T-cell (primary cell): ENCODE measurements at places on chromosomes 5 and 9. TPM values are rescaled to one million over a fixed set of nuclear protein-coding genes. Genes with fewer than 3 reads are reported as not detected.

LVRN gene
- 0.28 TPM for total RNA-seq

SPATA6L gene
- total RNA-seq: 2.5 TPM

PCDHB1 gene
- not detected for total RNA-seq

DNA sequence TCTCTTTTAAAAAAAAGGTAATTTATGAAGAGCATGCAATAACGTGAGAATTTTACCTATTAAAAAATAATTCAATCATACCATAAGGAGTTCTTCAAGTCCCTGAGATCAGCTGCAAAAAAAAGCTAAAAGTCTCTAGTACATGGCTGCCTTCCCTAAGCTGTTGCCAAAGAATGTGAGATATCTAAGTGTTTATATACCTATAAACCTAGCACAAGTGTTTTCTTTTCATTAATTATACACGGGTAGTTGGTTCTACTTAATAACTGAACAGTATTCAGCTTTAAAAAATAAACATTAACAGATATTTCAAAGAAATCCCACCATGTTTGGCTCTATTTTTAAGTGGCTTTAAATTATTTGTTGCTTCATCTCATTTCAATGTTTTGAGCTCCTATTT, 25.9 kb downstream of the FNBP1 start:
- H3K36me3 ChIP-seq: peaks cover 7% of the 10 kb centered on the region
- DNase-seq: no peak
- H3K4me1 ChIP-seq: peaks cover 46% of the 10 kb centered on the region
- no peak overlapping the region for H3K4me3 ChIP-seq

ZFYVE16 gene
- 14.6 TPM for total RNA-seq

- H3K27ac ChIP-seq: no peak overlapping the region
- no peaks in the 10 kb centered on the region for H3K36me3 ChIP-seq
- no peaks in the 10 kb centered on the region for H3K4me1 ChIP-seq
- no peak for DNase-seq
- no peaks in the 10 kb centered on the region for H3K27me3 ChIP-seq
- no peak overlapping the region for H3K4me3 ChIP-seq
Observed at GRCh38 chr5:119417891-119418605, 34.2 kb upstream of the HSD17B4 start.

DNA sequence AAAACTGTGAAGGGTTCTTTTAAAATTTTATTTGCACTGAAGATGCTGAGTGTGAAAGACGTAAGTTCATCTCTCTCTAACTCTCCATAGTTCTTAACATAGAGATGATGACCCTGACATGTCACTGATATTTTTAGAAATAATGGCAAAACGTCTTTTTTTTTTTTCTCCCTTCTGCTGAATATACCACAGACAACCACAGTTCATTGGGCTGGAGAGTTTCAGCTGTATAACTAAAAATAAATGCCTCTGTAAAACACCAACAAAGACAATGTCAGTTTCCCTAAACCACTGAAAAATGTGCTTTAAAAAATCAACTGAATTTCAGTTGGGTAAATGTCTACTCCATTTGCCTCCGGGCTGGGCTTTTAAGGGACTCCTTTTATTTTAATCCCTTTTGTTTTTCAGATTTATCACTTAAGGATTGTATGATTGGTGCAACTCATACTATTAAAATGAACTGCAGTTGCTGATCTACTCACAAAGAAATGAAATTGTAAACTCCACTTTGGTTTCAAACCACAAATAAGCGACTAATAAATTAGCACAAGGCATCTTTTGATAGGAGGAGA, 830.9 kb upstream of the WWC1 start:
- no peaks in the 10 kb centered on the region for H3K27me3 ChIP-seq
- H3K4me3 ChIP-seq: no peak overlapping the region
- no peak overlapping the region for H3K27ac ChIP-seq
- DNase-seq: no peak

DNA sequence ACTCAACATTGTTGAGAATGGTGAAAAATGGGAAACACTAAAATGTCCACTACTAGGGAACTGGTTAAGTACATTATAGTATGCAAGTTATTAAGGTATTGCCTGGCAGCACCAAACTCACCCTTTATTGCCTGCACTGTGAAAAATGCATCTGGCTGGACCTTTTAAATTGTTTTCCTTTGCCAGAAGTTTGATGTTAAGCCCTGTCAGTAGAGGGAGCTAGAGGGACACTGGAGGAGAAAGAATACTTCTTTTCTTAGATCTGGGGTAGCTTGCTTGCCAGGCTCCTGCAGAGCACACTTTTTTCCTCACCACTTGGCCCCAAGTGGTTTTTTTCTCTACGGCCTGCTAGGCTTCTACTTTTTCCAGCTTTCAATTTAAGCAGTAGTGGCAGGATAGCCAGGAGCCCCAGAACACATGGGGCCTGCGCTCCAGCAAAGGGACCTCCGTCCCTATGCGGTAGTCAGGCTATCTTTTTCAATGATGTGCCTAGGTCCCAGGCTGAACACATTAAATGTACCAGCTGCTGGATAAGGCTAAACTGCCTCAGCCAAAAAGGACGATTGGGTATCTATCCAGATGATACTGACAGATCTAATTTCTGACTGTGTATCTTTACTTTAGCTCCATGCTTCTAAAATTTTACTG, 8.0 kb upstream of the HABP4 start:
- no peak overlapping the region for H3K4me3 ChIP-seq
- H3K27me3 ChIP-seq: no peaks in the 10 kb centered on the region
- H3K27ac ChIP-seq: no peak overlapping the region
- no peaks in the 10 kb centered on the region for H3K4me1 ChIP-seq

SPINK6 gene
- total RNA-seq: not detected

- H3K27me3 ChIP-seq: no peaks in the 10 kb centered on the region
- no peak overlapping the region for H3K27ac ChIP-seq
- H3K36me3 ChIP-seq: no peaks in the 10 kb centered on the region
Observed at GRCh38 chr5:10648806-10649665, 85.2 kb downstream of the ANKRD33B start.

GRCh38 chr5:103908336-103909080, 345.9 kb upstream of the NUDT12 start:
- H3K27ac ChIP-seq: no peak overlapping the region
- H3K4me1 ChIP-seq: no peaks in the 10 kb centered on the region
- H3K4me3 ChIP-seq: no peak overlapping the region

MARCOL gene
- total RNA-seq: not detected

DNA sequence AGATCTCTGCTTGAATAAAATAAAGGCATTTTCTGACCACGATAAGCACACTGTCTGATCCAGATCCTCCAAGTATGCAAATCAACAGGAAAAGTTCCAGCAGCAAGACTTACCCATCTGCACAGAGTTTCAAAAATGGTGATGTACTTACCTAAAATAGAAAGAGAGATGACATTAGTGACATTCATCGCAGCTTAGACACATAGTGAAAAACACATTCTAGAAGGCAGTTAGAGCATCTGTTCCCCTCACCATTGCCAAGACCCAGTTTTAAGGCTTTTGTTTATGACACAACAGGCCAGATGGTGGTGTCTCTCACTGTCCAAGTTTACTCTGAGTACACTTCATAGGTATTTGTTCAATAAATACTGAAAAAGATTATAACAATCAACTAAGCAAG, 207.7 kb downstream of the PDE4D start:
- H3K27ac ChIP-seq: no peak overlapping the region
- no peak overlapping the region for H3K4me3 ChIP-seq
- H3K27me3 ChIP-seq: no peaks in the 10 kb centered on the region

DNA sequence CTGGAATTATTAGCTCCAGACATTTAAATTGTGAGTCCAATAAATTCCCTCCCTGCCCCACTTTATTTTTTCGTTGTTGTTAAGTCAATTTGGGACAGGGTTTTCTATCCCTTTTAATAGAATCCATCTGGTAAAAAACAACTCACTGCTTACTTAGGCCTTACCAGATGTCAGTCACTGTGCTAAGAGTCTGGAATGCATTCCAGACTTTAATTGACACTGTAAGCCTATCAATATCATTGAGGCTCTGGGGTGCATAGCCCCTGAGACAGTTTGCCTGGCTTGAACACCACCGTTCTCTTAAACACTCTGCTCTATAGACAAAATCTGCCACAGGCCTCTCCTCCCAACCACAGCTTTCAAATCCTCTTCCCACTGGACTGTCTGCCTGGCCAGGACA, 175.9 kb downstream of the NSG2 start:
- no peaks in the 10 kb centered on the region for H3K36me3 ChIP-seq
- H3K4me1 ChIP-seq: no peaks in the 10 kb centered on the region
- DNase-seq: no peak
- no peaks in the 10 kb centered on the region for H3K27me3 ChIP-seq
- no peak overlapping the region for H3K27ac ChIP-seq
- no peak overlapping the region for H3K4me3 ChIP-seq

LAMC3 gene
- total RNA-seq: 3.7 TPM

- H3K4me1 ChIP-seq: no peaks in the 10 kb centered on the region
- no peaks in the 10 kb centered on the region for H3K36me3 ChIP-seq
- no peak for DNase-seq
- no peaks in the 10 kb centered on the region for H3K27me3 ChIP-seq
- no peak overlapping the region for H3K4me3 ChIP-seq
Observed at GRCh38 chr5:45772402-45772801, 76.2 kb upstream of the HCN1 start.

DNA sequence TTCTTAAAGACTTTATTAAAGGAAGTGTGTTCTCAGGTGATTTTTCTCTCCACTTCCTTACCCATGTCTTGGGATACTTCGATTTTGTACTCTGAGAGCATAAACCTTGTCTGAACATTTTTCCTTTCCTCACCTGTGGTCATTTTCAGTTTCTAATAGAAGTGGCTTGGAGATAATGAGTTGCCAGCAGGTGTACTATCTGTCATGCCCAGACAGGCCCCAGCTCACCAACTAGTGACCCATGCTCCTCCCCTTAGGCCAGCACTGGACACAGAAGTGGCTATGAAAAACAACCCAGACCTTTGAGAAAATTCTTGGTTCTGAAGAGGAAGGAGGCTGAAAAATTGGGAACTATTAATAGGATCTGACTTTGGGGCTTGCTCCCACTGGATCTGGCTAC, 49.2 kb upstream of the SMIM32 start:
- DNase-seq: no peak
- H3K27me3 ChIP-seq: no peaks in the 10 kb centered on the region
- H3K27ac ChIP-seq: no peak overlapping the region
- no peaks in the 10 kb centered on the region for H3K36me3 ChIP-seq

COL15A1 gene
- 0.15 TPM for total RNA-seq

GRCh38 chr9:115144706-115145105, 26.7 kb upstream of the TNC start:
- no peaks in the 10 kb centered on the region for H3K36me3 ChIP-seq
- no peak overlapping the region for H3K4me3 ChIP-seq
- no peak overlapping the region for H3K27ac ChIP-seq
- peaks cover 6% of the 10 kb centered on the region for H3K27me3 ChIP-seq
- DNase-seq: no peak

MVB12B gene
- total RNA-seq: 9.5 TPM

TYRP1 gene
- total RNA-seq: not detected

- H3K36me3 ChIP-seq: no peaks in the 10 kb centered on the region
- no peaks in the 10 kb centered on the region for H3K27me3 ChIP-seq
- H3K4me3 ChIP-seq: no peak overlapping the region
- DNase-seq: no peak
Observed at GRCh38 chr5:145500710-145501109, 334.4 kb downstream of the PRELID2 start.

DNA sequence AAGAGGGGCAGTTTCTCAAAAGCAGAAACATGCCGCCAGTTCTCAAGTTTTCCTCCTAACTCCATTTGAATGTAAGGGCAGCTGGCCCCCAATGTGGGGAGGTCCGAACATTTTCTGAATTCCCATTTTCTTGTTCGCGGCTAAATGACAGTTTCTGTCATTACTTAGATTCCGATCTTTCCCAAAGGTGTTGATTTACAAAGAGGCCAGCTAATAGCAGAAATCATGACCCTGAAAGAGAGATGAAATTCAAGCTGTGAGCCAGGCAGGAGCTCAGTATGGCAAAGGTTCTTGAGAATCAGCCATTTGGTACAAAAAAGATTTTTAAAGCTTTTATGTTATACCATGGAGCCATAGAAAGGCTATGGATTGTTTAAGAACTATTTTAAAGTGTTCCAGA, 142.8 kb downstream of the NTRK2 start:
- no peak for DNase-seq
- no peak overlapping the region for H3K4me3 ChIP-seq
- no peaks in the 10 kb centered on the region for H3K27me3 ChIP-seq
- no peaks in the 10 kb centered on the region for H3K36me3 ChIP-seq

DNA sequence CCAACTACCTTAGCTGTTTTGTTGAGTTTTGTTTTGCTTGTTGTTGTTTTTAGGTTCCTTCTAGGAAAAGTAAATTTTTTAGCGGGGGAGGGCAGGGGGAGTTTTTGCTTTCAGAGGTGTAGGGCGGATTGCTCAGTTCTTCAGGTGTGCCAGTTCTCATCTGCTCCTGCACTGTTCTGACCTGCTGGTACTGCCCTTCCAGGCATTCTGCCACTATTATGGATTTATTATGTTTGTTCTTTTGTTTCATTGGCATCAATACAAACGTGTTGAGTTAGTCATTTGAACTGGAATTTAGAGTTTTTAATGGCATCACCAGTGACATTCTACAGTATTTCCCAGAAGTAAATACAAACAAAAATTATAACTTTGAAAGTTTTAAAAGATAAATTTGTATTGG, 26.0 kb downstream of the ERCC6L2 start:
- no peaks in the 10 kb centered on the region for H3K4me1 ChIP-seq
- DNase-seq: no peak
- no peak overlapping the region for H3K4me3 ChIP-seq
- peaks cover 8% of the 10 kb centered on the region for H3K36me3 ChIP-seq

DNA sequence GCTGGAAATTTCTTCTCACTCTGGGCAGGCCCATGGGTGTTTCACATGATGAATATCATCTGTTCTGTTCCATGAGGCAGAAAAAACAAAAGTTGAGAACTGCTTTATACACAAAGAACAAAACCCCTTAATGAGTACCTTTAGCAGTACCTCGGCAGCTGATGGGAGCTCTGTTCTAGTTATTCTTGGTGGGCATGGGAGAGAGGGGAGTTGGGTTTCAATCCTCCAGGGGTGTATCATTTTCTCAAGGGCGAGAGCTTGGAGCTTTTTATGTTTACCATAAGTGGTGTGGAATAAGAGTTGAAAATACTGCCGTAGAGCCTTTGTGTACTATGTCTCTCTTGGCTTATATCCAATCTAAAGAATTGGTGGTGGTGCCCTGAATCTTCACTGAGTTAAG, 103.3 kb upstream of the ZNF608 start:
- H3K27ac ChIP-seq: no peak overlapping the region
- no peaks in the 10 kb centered on the region for H3K36me3 ChIP-seq
- DNase-seq: no peak
- H3K4me1 ChIP-seq: no peaks in the 10 kb centered on the region

- peaks cover 3% of the 10 kb centered on the region for H3K27me3 ChIP-seq
- H3K4me1 ChIP-seq: no peaks in the 10 kb centered on the region
- no peaks in the 10 kb centered on the region for H3K36me3 ChIP-seq
Observed at GRCh38 chr5:72046106-72046505, 61.2 kb upstream of the MAP1B start.

ALDOB gene
- 1.3 TPM for total RNA-seq
